ENCODE measurements at places on chromosomes 16 and 17. TPM values are rescaled to one million over a fixed set of nuclear protein-coding genes. Genes with fewer than 3 reads are reported as not detected.

Gene TLCD2
- 21.6 TPM for total RNA-seq

DNA sequence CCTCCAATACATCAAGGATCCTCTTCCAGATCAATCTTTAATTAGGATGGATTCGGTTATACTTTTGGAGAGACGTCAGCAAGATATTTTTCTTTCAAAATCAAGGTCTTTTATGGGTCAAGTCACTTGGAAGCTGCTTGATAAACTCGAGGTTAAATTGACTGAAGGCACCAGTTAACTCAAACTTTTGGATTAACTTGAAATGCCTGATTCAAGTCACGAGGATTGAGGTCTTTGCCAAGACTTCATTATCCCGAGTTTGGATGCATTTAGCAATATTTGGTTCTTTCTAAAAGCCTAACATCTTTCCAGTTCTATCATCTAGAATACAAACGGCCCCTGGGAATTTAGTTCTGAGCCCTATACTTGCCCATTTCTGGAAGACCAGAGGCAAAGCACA is 82.9 kb downstream of the MYH11 start:
- H3K27me3 ChIP-seq: no peaks in the 10 kb centered on the region
- H3K4me1 ChIP-seq: no peaks in the 10 kb centered on the region
- peak overlapping the region; percentile 77 for H3K27ac ChIP-seq
- H3K4me3 ChIP-seq: no peak overlapping the region

DNA sequence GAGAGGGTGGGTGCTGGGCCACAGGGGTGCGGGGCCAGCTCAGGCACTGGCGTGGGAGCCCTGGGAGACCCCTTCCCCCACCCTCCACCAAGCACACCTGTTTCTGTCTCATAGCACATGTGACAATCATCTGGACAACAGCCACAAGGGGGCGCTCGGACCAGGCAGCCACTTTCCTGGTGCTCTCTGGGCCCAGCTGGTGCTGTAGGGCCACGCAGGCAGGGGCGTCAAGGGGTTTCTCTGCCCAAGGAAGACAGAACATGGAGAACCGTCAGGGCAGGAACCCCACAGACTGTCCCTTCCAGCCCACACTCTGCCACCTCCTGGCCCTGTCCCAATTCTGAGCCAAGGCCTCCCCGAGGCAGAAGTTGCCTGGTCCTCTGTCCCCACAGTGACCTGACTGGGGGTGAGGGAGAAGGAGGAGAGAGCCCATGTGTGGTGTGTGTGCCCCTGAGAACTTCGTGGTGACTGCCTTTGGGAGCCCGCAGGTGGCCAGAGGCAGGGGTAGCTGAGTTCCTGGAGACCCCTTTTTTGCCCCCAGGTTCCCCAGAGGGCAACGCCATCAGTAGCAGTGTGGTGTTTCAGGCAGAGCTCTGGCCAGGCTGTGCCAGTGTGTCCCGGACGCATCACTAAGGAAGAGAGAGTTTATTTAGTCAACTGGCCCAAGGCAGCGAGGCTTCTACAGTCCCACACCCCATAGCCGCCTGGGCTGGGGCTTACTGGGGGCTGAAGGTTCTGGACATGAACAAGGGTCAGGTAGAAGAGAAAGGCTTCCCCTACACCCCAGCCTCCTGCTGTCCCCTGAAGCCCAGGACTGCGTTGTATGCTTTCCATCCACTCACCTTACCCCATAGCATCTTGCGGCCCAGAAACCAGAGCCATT is 3.1 kb upstream of the SETD6 start:
- H3K4me3 ChIP-seq: no peak overlapping the region
- peaks cover 23% of the 10 kb centered on the region for H3K4me1 ChIP-seq
- peak; percentile 83 for DNase-seq
- H3K27me3 ChIP-seq: peaks cover 9% of the 10 kb centered on the region

DNA sequence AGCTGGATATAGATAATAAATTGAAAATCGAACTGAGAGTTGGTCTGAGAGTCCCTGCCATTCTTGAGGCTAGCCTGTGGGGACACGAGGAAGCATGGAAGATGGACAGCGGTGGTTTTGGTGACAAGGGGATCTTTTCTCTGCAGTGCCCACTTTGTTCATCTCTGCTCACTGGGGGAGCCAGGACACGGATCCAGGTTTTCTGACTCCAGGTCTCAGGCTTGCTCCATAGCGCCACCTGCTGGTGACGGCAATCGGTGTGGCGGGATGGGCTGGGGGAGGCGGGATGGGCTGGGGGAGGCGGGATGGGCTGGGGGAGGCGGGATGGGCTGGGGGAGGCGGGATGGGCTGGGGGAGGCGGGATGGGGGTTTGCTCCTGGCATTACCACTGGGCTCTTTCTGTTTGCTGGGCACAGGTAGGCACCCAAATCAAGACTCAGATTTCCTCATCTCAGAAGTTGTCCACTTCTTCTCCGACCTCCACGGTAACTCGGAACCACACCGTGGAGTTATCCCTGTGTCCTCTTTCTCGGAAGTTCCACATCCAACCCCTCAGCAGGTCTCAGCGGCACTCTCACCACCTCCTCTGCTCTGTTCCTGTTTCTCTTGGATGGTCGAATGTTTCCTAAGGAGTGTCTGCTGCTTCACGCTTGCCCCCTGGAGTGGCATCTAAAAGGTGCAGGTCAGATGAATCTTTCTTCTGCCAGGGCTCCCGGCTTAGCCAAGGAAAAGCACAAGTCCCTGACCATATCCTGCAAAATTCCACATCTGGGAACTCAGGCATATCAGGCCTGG is 142.4 kb downstream of the CYLD start:
- H3K4me1 ChIP-seq: no peaks in the 10 kb centered on the region
- H3K36me3 ChIP-seq: no peaks in the 10 kb centered on the region
- no peak overlapping the region for H3K27ac ChIP-seq
- H3K4me3 ChIP-seq: no peak overlapping the region

- no peaks in the 10 kb centered on the region for H3K4me1 ChIP-seq
- H3K27ac ChIP-seq: no peak overlapping the region
- H3K4me3 ChIP-seq: no peak overlapping the region
- no peak for DNase-seq
- H3K27me3 ChIP-seq: no peaks in the 10 kb centered on the region
- no peaks in the 10 kb centered on the region for H3K36me3 ChIP-seq
Observed at GRCh38 chr17:82851381-82851780, 11.6 kb upstream of the ZNF750 start.

DNA sequence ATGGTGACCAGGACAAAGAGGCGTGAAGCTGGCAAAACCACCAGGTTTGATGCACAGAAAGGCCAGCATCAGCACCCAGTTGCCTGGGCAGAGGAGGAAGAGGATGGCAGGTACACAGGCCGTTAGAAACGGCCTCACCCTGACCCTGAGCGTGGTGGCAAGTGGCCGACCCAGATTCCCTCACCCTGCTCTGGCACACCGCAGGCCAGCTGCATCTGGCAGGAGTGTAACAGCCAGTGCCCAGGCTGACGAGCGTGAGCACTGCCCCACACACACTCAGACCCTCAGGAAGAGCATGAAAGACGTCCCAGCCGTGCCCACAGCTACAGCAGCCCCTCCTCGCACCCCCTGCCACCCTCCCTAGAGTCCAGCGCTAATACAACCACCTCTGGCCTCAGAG is 82.0 kb downstream of the ANKRD11 start:
- DNase-seq: no peak
- H3K27ac ChIP-seq: no peak overlapping the region
- H3K4me3 ChIP-seq: no peak overlapping the region
- no peaks in the 10 kb centered on the region for H3K27me3 ChIP-seq
- H3K4me1 ChIP-seq: peaks cover 45% of the 10 kb centered on the region
- no peaks in the 10 kb centered on the region for H3K36me3 ChIP-seq

Gene SPIRE2
- 79.6 TPM for total RNA-seq

DNA sequence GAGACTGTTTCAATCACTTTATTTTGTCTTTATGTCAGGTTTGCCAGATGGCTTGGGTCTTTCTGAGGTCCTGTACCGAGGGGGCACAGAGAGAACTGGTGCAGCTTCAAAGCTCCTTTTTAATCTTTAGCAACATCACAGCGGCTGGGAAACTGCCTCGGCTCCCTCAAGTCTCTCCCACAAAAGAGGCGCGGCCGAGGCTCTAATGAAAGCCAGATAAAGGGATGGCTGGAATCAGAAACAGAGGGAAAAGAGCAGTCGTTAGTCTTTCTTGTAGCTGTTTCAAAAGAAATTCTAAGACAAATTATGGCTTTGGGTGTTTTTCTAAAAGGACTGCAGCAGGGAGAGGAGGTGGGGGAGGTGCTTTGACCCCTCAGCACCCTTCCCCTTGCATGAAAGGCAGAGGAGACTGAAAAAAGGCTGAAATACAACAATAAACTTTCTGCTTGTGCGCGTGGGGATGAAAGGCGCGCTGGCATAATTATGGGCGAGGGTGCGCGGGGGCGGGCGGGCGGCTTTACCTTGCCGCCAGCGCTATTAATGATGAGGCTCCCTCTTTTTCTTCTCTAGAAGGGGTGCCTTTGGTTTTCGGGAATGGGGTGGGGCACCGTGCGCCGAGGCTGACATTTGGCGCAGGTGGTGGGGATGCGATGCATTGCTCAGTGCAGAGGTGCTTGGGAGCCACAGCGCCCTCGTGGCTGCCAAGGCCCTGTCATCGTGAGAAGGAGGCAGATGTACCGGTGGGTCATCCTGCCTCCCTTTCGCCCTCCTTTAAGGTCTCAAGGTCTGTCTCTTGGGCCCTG is 22.3 kb upstream of the BRD7 start:
- no peak overlapping the region for H3K4me3 ChIP-seq
- no peaks in the 10 kb centered on the region for H3K27me3 ChIP-seq
- no peak for DNase-seq
- no peaks in the 10 kb centered on the region for H3K4me1 ChIP-seq
- no peak overlapping the region for H3K27ac ChIP-seq
- H3K36me3 ChIP-seq: no peaks in the 10 kb centered on the region

Gene CHD9NB
- total RNA-seq: not detected

Gene LRRC46
- total RNA-seq: 0.80 TPM

DNA sequence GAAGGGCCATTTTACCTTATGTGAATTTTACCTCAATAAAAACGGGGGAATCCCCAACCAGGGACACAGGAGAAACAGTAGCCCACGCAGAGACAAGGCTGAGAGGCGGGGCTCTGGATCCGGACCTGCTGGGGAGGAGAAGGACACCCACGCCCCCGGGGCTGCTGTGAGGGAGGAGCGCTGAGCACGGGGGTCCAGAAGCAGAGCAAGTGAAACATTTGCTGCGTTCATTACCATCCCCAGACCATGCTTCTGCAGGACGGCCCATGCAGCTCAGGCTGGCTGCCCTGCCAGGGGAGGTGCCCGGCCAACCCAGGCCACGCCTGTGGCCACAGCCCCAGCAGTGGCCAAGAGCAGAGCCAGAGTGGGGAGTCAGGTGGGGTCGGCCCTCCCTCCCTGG is 50.0 kb downstream of the KCNJ18 start:
- H3K4me3 ChIP-seq: no peak overlapping the region
- H3K27me3 ChIP-seq: no peaks in the 10 kb centered on the region
- no peaks in the 10 kb centered on the region for H3K36me3 ChIP-seq
- no peak overlapping the region for H3K27ac ChIP-seq

Gene TMEM235
- not detected for total RNA-seq

Gene ABCC11
- total RNA-seq: 10.7 TPM

DNA sequence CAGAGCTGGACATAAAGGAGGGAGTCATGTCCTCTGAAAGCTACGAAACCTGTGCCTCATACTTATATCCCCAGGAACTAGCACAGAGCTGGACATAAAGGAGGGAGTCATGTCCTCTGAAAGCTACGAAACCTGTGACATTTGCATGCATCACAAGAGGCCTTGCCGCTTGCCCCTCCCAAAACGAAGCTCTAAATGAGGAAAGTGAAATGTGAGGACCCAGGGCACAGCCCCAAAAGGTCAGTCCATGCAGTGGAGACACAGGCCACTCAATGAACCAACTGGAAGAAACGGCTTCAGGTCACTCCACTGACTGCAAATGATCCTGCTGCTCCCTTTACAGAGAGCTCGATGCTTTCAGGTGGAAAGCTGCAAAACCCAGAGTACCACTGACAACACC is 38.3 kb downstream of the COG7 start:
- no peak overlapping the region for H3K27ac ChIP-seq
- peaks cover 7% of the 10 kb centered on the region for H3K4me1 ChIP-seq
- no peak for DNase-seq
- H3K27me3 ChIP-seq: no peaks in the 10 kb centered on the region

Data from transverse colon (tissue), 4 donors.